ENCODE measurements at places on chromosomes 3 and 15.
A peak's percentile ranks its signal among the peaks of the same experiment; 100 is the strongest.

DNA sequence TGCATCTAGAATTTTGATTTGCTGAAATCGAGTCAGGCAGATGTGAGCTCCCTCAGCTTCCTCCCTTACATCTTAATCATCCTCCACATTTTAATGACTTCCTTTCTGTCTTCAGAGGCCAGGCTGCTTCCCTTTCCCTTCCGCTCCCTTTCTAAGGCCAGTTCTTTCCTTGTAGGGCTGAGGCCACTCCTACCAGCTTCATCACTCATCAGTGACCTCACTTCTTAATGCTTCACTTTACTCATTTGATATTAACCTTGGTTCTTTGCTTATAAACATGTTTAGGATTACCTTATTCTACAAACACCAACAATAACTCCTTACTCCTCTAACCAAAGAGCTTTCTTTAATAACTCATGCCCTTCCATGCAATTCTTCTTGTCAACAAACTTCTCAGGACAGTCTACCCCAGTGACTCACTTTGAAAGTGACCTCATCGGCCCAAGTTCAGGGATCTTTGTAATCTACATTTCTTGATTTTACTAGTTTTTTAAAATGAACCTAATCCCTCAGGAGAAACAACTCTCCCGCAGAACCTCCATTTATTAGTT lies 23.9 kb downstream of the ILDR1 start:
- no peak for DNase-seq

GRCh38 chr3:137071104-137071503 lies 113.3 kb downstream of the IL20RB start:
- no peak for DNase-seq

DNA sequence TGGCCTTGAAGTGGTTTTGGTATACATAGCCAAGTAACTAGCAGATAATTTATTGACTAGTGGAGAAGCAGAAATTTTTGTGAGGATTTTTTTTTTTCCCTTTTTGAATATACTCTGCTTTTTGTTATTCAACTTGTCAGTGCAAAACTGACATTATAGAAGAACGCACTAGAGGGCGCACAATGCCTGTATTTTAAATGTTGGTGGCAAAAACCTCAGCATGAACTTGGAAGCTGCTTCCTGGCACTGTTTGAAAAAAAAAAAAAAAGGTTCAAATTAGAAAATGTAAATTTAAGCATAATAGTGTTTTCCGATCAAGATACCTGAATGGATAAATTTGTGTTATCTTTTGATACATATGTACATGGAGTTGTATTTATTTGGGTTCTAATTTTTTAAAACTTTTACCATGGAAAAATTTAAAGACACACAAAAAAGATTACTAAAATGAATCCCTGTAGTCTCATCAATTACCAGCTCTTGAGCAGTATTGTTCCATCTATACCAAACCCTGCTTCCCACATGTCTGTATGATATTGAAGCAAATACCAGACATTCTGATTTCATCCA lies 56.0 kb downstream of the SLC25A26 start:
- peak; percentile 24 for DNase-seq

DNA sequence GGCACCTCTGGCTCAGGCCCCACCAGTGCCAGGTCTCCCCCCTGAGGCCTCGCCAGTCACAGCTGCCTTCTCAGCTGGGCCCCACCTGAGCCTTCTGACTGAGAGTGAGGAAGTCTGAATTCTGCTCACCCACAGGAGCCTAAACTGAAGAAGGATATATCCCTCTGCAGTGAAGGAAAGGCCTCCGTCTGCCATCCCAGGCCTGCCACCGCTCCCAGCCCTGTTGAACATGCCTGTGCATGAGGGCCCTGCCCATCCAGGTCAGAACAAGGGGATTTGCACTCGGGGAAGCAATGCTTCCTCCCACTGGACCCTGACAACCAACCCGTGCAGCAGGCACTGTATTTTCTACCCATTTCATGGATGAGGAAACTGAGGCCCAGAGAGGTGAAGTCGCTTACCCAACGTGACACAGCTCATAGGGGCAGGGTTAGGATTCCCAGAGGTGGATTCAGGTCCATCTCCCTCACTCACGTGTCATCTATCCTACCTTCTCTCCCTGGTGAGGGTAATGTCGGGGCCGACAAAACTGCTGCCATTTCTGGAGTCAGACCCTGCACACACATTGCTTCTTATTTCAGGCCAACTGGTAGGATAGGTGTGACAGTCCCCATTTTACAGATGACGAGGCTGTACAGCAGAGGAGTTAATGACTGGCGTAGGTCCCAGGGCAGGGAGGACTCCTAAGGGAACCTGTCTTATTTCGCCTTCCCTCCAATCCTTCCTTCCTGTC lies 22.6 kb downstream of the ATP2B2 start:
- no peak for DNase-seq

- no peak for DNase-seq
These were observed 23.6 kb downstream of the CRTC3 start for GRCh38 chr15:90553248-90553745.

GRCh38 chr15:77599899-77600298 lies 32.8 kb downstream of the LINGO1 start:
- no peak for DNase-seq

DNA sequence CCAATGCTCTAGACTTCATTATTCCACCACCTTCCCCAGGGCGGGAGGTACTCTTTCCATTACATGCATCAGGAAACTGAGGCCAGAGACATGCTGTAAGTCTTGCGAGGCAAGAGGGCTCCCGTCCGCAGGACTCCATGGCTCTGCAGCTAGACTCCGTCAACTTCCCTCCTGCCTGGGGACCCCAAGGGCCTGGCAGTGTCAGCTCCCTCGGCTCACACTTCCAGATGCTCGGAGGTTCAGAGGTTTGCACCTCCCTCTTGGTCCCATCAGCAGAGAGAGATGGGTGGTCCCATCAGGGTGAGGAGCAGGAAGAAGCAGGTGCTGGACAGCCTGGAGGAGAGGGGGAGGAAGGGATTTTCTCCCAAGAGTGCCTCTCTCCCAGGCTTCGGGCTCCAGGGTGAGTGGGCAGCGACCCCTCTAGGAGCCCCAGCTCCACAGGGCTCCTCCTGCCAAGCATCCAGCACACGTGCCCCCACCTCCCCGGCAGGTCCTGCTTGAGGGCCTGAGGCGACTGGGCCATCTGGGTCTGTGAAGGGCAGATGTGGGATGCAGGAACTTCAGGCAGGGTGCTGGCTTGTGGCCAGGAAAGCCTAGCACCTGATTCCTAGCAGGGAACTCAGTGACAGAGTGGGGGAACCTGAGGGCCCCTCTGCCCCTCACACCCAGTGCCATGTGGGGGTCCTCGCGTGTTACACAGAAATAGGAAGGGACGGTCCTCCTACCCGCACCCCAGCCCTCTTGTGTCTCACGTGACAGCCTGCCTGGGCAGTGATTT lies 9.3 kb downstream of the PAK6 start:
- DNase-seq: no peak

DNA sequence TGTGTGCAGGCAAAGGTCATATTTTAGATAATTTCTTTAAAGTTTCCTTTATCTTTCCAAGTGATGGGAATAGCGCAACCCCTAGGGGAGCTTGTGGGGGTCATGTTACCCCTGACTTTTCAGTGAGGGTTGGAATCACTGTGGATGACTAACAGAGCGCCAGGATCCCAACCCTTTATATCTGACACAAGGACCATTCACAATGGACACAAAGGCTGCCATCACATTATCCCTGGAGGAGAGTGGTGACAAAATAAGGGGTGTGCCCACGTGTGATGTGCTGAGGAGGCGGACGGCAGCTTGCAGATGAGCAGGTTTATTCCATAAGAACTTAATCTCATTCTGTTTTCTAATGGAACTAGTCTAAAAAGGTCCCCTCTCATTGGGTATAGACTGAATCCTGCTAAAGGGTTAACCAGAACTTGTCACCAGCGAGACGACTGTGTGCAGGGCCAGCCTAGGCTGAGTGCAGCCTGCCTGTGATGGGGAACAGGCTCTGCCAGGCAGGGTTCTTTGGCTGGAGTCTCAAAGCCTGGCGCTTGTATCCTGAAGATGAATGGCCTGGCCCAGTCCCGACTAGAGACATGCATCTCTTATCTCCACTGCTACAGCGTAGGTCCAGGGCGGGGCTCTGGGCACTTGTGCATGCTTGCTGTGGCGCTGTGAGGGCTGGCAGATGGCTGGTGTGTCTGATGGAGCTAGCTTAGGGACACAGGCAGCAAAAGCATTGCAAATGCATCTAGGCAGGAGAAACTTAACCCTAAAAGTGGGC lies 50.2 kb downstream of the CHDH start:
- DNase-seq: no peak

- no peak for DNase-seq
These were observed 29.6 kb downstream of the GSK3B start for GRCh38 chr3:120064641-120065040.

DNA sequence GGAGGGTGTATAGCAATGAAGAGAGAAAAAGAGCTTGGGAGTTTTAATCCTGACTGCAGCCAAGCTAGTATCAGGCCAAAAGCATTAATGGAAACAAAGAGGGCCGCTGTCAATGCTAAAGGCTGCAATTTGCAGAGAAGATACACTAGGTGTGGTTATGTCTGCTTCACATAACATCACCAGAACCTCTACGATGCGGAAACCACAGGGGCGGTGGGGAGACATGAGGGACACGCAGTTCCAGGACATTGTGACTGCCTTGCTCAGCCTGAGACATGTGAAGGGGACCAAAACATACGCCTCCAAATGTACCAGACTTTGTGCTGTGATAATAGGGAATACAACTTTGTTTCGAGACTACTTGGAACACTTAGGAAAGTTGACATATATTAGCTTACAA lies 88.4 kb downstream of the APBA2 start:
- peak; percentile 24 for DNase-seq

GRCh38 chr3:154102225-154102624 lies 19.0 kb upstream of the ARHGEF26 start:
- no peak for DNase-seq

- DNase-seq: no peak
These were observed 6.2 kb downstream of the HDC start for GRCh38 chr15:50259276-50259675.

DNA sequence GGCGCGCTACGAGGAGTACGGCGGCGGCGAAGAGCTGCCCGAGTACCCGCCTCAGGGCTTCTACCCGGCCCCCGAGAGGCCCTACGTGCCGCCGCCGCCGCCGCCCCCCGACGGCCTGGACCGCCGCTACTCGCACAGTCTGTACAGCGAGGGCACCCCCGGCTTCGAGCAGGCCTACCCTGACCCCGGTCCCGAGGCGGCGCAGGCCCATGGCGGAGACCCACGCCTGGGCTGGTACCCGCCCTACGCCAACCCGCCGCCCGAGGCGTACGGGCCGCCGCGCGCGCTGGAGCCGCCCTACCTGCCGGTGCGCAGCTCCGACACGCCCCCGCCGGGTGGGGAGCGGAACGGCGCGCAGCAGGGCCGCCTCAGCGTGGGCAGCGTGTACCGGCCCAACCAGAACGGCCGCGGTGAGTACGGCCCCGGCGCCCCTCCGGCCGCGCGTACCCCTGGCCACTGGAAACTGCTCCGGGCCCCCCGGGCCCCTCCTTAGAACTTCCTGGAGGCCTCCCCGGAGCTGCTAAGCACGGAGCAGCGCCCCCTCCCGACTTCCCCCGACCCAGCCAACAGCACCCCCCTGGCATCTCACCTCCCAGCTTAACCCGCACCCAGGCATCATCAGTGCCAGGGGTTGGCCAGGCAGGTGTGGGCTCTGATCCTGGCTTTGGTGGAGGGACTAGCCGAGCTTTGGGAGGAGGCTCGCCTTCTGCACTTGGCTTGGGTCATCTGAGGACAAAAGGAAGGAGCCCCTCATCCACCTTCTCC lies 1.4 kb downstream of the LOXL1 start:
- peak; percentile 68 for DNase-seq

DNA sequence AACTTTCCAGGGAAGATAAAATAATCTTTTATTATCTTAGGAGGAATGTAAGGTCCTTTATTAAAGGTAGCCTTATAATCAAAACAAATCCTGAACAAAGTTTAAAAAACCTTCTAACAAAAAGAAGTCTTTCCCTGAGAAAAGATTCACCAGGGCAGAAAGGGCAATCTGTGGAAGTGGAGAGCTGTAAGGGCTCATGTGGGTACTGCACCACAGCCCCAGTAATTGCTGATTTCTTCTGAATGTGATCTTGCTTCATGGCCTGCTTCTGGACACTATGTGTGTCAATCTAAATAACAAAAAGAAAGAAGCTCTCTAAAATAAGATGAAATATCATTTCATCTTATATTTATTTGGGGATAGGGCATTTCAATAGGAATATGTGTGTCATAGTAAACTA lies 1501.6 kb downstream of the OTOL1 start:
- DNase-seq: no peak

DNA sequence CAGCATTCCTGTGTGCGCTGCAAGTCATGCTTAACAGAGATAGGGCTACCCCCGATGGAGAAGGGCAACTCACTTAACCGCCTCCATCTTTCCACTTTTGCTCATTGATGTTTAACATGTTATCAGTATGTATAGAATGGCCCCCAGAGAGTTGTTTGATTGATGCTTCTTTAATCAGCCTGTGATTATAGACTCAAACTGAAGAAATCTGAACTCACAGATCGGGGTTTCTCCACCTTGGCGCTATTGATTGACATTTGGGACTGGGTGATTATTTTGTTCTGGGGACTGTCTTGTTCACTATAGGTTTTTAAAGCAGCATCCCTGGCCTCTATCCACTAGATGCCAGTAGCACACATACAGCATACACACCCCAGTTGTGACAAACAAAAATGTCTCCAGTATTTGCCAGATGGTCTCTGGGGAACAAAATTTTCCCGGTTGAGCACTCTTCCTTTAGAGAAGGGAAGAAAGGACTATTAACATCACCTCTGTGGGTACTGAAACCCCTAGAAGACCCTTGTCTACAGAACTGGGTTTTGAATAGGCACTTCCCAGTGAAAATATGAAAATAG lies 54.4 kb downstream of the LARS2 start:
- no peak for DNase-seq

- no peak for DNase-seq
These were observed 567.5 kb upstream of the CCDC54 start for GRCh38 chr3:106809623-106810299.

GRCh38 chr3:102189956-102190723 lies 244.7 kb upstream of the ZPLD1 start:
- DNase-seq: no peak

GRCh38 chr3:124792341-124793040 lies 62.2 kb downstream of the UMPS start:
- DNase-seq: no peak

DNA sequence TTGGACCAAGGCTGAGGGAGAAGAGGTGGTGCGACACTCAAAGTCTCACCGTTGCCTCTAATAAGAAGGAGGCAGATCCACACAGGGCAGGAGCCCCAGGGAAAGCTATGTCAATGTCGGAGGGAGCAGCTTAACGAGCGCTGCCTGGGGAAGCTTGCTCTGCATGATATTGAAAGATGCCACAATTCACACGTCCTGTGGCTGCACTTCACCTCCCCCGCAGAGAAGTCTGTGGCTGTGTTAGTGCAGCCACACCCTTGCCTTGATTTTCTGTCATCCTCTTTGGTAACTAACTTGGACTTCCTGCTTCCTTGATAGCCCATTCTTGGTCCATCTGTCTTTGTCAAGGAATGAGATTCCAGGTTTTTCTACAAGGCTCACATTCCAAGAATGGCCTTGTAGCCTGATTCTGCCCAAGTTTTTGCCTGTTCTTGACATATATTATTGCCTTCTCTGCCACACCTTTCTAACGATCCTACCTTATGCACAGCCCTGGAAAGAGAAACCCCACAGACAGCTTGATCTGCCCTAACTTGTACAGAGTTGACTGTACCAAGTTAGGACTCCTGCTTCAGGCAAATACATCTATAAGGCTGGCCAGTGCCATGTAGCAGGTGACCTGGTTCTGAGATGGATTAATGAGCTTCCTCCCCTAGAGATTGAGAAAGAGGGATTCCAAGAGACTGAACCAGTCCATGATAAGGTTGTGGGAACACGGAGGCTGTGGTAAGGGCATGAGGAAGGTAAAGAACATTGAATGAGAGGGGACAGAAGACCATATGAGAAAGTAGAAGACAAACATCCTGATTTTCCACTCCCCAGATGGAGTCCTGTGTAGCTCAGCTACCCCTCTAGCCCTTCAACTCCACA lies 153.0 kb upstream of the WNT5A start:
- no peak for DNase-seq

All from activated CD8-positive, alpha-beta memory T cell treated with anti-CD3 and anti-CD28 coated beads for 1 hour (primary cell).